H7 (cell line): ENCODE measurements at places on chromosomes 1 and 21.
A peak's percentile ranks its signal among the peaks of the same experiment; 100 is the strongest.

DNA sequence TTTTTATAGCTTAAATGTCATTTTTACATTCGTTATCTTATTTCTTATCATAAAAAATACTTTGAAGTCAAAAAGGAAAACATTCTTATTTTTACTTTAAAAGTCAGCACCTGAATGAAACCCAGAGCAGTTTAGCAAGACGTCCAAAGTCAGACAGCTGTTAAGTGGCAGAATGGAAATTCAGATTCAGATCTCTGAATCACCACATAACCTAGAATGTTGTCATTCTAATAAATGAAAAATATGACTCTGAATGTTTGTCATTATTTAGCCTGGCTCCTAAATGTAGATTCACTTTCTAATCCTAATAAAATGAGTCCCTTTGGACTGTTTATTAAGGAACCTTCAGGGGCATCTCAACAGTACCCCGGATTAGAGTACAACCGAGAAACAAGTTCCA is 75.2 kb upstream of the RGS7 start:
- DNase-seq: no peak

DNA sequence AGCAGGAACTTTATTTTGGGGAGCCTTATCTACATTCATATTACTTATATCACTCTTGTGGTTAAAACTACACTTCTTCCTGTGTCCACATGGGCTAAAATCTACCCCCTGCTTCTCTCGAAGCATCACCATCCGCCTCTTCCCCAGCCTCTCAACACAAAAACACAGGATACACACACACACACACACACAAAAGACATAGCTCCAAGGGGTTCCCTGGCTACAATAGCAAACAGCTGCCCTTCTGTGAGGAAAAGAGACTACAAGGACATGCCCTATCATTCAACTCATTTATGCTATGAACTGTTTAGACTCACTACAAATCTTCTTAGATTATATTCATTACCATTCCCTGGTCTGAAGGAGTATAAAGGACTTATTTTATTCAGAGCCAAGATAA is 155.0 kb downstream of the PIGK start:
- DNase-seq: no peak

- DNase-seq: no peak
Observed at GRCh38 chr1:62904856-62905225, 120.9 kb downstream of the ATG4C start.

GRCh38 chr1:87186346-87186745 is 142.3 kb upstream of the LMO4 start:
- no peak for DNase-seq

GRCh38 chr1:50705041-50705440 is 255.0 kb downstream of the FAF1 start:
- no peak for DNase-seq

GRCh38 chr1:172136925-172137324 is 283.6 kb upstream of the C1orf105 start:
- no peak for DNase-seq

- peak; percentile 89 for DNase-seq
Observed at GRCh38 chr1:228445843-228446650, 29.4 kb upstream of the TRIM17 start.

GRCh38 chr1:213060836-213061235 is 9.8 kb downstream of the RPS6KC1 start:
- no peak for DNase-seq

DNA sequence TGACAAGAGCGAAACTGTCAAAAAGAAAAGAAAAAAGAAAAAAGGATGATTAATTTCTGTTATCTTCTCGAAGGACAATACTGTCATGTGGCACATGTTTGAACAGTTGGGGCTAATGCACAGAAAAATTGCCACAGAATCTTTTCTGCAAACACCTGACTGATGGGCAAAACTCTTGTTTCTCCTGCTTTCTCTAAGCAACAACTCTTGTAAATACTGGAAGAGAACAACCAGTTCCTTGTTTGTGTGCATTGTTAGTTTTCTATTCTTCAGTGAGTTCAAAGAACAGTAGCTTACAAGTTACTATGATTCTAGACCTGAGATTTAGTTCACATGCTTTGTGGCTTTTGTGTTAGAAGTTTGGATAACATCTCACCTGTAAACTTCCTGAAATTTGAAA is 60.7 kb downstream of the CDC14A start:
- DNase-seq: no peak

DNA sequence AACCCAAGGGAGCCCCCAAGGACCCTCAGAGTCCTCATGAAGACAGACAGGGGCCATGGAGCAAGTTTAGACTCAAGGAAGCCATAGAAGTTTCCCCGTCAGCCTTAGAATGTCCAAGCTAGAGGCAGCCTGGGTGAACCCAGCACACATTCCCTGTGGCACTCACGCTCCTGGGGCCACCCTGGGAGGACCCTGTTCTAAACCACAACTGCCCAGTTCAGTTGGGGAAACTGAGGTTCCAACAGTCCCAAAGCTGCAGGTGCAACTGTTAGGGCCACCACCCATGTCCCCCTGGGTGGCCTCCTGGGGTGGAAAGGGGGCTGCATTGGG is 9.3 kb downstream of the WNT3A start:
- DNase-seq: peak; percentile 17

GRCh38 chr1:58883037-58883887 is 99.4 kb upstream of the JUN start:
- DNase-seq: no peak

- no peak for DNase-seq
Observed at GRCh38 chr1:235708390-235708962, 58.9 kb upstream of the GNG4 start.

GRCh38 chr1:235781807-235782206 is 84.9 kb downstream of the LYST start:
- no peak for DNase-seq

GRCh38 chr1:46464915-46465314 is 24.7 kb upstream of the DMBX1 start:
- DNase-seq: no peak

DNA sequence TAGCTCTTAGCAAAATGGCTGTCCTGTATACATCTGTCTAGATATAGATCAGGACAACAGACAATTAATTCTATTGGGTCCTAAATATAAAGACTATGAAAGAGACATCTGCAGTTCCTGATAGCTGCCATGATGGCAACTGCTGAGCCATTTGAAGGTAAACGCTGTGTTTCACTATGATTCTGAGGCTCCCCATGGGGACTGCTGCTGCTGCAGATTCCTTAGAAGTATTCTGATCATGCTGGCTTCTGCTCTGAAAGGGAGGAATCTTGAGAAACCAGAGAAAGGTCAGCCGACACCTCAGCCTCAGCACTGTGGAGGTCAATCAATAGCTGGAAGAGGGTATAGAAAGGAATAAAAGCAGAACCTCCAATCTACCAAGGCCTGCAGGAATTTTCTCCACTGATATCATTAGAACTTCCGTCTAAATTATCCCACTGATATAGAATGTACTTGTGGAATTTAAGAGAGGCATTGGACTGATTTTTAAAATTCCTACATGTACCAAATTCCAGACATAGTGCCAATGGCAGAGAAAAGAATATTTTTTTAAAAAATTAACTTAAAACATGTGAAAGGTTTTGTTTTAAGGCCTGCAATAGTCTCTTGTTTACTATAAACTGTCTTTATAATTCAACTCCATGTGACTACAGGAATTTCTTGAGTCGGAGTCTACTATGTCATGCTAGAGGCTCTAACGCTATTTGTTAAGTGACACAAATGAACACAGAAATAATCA is 53.2 kb downstream of the DDAH1 start:
- peak; percentile 11 for DNase-seq

DNA sequence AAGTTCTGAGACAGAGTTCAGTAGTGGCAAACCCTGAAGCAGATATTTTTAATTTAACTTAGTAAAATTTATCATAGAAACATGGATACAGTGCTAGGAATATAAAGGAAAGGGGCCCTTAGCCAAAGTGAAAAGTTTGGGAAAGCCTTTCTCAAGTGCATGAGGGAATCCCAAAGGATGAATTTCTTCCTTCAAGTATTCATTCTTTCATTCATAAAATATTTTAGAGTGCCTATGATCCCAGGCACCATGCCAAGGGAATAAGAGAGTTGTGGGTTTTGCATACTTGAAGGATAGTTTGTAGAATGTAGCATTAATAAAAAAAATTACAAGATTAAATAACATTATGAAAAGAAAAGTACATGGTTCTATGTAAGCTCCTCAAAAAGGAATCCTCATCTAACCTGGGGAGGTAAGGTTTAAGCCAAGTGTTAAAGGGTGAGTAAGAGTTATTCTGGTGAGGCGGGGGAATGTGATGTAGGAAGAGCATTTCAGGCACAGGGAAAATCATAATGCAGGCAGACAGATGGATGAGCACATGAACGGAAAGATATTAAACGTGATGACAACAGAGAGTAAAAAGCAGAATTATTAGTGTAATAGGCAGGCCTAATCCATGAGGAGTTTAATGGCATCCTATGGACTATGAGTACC is 40.4 kb upstream of the NTNG1 start:
- DNase-seq: no peak

DNA sequence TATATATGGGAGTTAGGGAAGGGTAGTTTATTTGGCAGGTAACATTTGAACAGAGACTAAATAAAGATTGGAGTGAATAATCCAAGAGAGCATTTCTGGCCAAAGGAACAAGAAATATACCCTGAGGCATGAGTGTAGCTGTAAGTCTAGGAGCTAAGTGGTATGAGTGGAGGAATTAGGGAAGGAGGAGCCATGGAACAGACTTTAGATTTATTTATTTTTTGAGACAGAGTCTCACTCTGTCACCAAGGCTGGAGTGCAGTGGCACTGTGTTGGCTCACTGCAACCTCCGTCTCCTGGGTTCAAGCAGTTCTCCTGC is 18.4 kb downstream of the CAPZA1 start:
- no peak for DNase-seq

GRCh38 chr1:1565340-1565739 is 9.3 kb downstream of the SSU72 start:
- no peak for DNase-seq

DNA sequence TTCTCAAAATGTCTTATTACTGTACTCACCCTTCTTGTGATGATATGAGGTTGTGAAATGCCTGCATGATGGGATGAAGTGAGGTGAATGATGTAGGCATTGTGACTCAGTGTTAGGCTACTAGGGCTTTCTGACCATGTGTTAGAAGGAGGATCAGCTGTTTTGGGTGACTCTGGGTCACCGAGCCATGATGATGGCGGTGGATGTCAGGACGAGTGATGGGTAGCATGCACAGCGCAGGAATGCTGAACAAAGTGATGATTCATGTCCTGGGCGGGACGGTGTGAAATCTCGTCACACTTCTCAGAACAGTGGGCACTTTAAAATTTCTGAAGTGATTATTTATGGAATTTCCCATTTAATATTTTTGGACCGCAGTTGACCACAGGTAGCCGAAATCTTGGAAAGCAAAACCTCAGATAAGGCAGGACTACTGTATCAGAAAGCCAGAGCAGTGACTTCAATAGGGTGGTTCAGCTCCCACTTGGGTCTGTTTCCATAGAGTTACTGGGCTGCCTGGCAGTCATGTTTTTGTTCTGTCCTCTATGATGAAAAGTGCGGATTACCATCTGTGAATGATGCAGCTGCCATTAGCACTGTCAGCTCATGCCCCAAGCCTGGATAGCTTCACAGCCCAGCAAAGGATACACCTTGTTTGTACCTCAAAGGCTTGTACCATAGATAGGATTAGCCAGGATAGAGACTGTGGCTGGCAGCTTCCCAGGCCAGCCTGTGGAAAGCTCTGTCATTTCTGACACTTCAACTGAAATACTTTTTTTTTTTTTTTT is 26.6 kb downstream of the IL6R start:
- no peak for DNase-seq

- no peak for DNase-seq
Observed at GRCh38 chr1:165826565-165827267, 698 bp upstream of the UCK2 start.

GRCh38 chr1:228850141-228851100 is 115.1 kb downstream of the RHOU start:
- DNase-seq: no peak

DNA sequence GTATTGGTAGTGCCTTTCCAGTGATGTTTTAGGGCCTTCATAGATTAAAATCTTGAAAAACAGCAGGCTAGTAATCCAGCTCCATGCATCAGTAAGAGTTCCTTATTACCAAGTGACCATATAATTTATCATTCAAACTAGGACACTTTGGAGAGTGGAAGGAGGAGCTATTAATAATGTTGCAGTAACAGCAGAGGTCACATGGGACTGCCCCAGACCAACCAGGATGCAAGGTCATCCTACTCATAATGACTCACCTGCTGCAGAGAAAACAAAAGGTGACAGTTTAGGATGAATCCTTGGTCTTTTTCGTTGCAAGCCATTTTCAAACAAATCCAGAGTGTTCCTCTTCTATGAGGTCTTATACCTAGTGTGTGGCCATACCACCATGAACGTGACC is 187.4 kb downstream of the NUF2 start:
- no peak for DNase-seq

DNA sequence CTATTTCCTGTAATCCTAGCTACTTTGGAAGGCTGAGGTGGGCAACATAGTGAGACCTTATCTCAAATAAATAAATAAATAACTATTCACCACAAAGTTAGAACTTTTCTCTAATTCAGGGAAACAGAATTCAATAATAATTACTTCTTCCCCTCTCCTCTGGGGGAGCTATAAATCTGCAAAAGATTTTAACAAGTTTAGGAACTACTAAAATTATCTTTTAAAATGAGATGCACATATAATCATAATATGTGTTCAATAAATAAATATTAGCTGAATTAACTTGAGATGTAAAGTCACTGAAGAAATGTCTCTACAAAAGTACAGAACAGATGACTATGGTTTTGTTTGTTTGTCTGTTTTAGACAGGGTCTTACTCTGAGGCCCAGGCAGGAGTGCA is 14.1 kb downstream of the WDR47 start:
- no peak for DNase-seq

DNA sequence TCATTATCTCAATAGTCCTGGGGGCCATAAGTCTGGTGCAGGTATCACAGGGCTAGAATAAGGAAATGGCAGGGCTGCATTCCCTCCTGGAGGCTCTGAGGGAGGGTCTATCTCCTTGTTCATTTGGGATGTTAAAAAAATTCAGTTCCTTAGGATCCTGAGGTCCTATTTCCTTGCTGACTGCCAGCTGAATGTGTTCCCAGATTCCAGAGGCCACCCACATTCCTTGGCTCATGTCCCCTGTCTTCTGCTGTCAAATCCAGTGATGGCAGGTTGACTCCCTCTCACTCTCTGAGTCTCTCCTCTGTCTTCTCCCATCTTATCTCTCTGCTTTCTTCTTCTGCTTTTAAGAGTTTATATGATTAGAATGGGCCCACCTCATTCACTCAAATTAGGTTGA is 400.6 kb downstream of the PTPRU start:
- DNase-seq: no peak
